NCI-H187 treated with DMSO at 0.1 percent for 48 hours (cell line): ENCODE measurements at places on chromosomes 3 and 15.
A peak's percentile ranks its signal among the peaks of the same experiment; 100 is the strongest.

DNA sequence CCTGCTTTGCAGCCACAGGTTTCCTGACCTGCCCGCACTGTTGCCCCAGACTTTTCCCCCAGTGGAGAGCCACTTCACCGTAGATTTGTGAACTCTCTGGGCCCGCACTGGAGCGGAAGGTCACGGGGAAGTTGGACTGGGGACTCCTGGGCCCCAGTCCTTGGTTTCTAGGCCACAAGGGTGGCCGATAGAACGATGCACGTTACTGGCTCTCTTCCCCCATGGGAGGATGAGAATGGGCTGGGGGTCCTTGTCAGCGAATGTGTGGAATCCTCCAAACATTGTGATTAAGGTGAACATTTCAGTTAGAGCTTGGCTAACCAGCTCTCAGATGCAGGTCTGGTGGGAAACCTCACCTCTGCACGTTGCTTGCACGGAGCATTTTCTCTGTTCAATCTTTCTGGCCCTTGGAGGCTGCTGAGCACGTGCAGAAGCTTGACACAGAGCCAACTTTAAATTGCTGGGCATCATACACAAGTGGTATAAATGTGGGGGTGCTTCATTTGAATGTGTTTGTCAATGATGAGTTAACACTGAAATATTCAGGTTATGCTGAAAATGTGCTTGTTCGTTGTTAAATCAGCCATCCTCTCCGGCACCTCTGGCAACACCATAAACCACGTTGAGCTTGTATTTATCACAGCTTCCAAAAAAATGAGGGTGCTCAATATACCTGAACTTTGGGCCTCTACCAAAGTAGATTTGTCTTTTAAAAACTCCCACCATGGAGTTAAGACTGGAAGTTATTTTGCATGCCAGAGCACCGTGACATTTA lies 976 bp downstream of the DIS3L start:
- DNase-seq: no peak

DNA sequence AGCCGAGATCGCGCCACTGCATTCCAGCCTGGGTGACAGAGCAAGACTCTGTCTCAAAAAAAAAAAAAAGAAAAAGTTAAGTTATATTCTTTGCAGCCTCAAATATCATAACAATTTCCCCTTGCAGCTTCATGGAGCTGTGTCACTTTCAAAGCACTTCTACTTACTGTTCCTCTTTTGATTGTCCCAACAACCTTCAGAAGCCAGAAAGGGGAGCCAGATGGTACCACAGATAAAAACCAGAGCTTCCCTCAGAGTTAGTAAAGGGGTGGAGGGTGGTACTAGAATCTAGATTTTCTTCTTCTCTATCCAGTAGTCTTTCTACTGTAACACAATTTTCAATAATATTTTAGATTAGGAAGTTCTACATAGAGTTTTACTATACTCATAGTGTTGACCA lies 188.8 kb downstream of the TAFA4 start:
- no peak for DNase-seq

- DNase-seq: no peak
Measured at GRCh38 chr15:91054816-91055215, 32.4 kb upstream of the VPS33B start.

DNA sequence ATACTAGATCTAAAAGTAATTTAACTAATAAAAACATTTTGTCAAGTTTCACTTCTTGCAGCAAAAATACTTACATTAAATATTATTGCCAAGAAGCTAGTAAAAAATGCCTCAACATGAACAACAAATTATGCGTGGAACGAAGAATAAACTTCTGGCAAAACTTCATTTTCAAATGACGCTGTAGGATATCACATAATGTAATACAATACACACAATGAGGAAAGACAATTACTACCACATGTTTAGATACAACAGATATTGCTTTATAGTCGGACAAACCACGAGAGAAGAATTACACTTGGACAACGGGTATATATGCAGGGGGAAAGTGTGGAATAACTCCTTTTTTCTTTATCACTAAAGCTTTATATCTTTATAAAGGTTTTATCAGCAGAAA lies 21.6 kb downstream of the P3H2 start:
- no peak for DNase-seq

- no peak for DNase-seq
Measured at GRCh38 chr3:104738271-104738670, 628.4 kb upstream of the ALCAM start.

GRCh38 chr3:114622001-114622400 lies 328.2 kb downstream of the TIGIT start:
- DNase-seq: no peak

DNA sequence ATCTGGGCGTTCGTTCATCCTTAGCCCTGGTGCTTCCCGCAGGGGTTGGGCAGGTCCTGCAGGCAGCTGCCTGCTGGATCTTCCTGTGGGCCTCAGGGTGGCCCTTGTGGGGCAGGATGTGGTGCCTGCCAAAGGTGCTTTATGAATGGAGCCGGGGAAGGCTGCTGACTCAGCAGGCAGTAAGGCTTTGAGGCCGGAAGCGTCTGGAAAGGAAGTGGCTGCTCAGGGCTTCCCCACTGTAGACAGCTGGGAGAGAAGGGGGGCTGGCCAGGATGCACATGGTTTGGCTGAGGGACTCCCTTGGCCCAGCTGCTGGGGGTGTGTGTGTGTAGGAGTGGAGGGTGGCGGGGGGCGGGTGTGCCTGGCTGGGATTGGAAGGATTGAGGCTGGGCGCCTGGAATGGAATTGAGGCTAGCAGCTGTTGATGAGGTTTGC lies 12.9 kb downstream of the CD276 start:
- DNase-seq: no peak

- DNase-seq: no peak
Measured at GRCh38 chr3:127256733-127257271, 31.0 kb downstream of the PRR20G start.

- no peak for DNase-seq
Measured at GRCh38 chr3:105593315-105593714, 226.6 kb downstream of the ALCAM start.

GRCh38 chr15:49718846-49719245 lies 98.0 kb downstream of the DTWD1 start:
- DNase-seq: no peak

DNA sequence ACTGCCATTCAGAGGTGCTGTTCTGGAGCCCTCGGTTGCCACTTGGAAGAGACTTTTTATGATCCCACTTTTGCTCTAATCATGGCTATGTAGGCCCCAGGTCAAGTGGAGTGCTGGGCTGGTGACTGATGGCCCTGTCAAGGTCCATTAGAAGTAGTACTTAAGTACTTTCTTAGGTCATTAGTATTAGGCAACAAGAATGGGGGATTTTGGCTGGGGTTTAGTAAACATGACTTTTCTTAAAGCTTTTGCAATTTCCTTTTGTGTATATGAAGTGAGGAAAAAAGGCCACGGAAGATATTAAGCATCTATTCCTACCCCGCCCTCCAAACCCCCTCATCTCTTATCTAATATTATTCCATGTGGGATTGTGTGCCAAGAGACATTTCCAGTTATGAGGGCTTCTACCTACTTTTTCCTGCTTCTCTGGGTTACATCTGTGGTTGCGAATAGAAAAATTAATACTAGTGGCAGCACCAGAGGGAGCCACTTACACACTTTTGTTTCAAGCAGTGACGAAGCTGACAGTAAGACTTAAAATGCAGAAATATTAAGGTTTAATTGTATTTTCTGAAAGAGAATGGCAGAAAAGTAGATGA lies 13.9 kb downstream of the NLGN1 start:
- DNase-seq: no peak

DNA sequence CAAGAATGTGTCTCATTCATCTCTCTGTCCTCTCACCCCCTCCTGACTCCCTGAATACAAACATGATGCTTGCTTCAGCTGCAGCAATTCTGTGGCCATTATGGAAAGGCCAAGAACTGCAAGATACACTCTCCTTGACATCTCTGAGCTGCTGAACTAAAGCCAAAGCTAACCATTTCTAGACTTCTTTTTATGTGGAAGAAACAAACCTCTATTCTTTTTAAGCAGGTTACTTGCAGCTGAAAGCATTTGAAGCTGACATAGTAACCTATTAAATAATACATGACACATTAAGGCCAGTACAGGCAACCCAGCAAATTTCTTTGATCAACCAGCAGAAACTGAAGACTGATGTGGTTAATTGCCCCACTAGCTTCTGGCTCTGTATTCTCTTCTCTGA lies 17.5 kb downstream of the FHIT start:
- DNase-seq: no peak

GRCh38 chr3:158801201-158801600 lies 653 bp upstream of the MFSD1 start:
- DNase-seq: no peak

DNA sequence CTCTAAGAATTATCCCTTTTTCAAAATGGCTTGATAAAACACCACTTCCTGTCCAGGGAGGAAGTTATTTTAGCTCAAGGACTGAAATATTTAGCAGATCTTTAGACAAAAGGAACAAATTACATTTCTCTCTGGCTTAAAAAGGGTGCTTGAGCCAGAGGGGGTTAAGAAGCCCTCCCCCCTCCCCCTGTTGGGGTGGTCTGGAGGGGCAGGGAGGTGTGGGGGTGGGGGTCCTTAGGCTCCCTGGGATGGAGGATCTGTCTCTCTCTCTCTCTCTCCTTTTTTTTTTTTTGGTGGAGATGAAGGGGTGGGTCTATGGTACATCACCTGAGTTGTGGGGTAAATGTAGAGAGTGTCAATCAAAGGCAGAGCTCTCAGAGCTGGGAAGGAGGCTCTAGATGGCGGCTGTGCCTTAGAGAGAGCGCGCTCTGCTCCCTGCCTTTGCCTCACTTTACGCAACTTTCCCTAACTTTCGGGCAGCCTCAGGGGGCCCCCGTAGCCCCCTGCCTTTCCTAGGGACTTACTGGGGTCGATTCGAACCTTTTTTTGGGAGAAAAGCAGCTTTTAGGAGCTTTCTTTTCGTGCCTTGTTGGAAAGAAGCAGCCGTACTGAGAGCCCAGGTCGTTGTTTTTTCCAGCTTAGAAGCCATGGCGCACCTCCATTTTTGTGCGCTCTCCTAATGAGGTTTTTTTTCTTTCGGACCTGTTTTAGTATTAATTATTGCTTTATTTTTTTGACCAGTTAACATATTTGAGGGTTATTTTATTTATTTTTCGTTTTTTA lies at the start of gene CHD2:
CHD2 (plus strand) TSS at position 377 of the 783 bp plus-strand sequence. CDS start 914 bp downstream, outside the sequence.
- peak; percentile 88 for DNase-seq

- DNase-seq: no peak
Measured at GRCh38 chr3:135897715-135898114, 67.8 kb upstream of the PPP2R3A start.

DNA sequence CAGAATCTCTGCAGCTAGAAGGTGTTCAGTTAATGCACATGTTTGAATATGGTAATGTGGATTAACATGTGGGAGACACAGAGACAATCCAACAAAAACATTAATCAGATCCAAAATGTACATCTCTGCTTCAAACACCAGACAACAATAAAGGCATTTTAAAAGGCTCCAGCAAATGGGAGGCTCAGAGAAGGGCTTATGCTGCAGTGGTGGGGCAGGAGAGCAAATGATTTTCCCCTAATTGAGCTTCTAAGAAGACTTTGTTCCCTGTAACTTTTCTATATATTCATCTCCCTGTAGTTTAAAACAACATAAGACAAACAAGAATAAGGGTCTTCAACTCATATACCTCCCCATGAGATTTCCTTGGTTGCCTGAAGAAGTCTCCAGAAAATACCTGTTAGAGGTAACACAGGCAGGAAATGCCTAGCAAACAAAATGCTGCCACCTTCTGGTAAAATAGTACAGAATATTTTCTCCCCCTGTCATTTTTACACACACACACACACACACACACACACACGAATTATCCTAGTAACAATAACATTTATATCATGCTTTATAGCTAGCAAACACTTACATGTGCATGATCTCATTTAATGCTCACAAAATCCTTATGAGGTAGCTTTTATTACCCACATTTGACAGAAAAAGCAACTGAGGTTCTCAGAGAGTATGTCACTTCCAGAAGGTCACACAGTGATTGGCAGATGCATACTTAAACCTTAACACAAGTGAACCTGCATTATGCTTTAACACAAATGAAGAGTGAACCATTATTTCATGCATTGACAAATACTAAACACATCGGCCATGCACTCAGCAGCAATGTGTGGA lies 123.4 kb upstream of the MB21D2 start:
- peak; percentile 4 for DNase-seq

DNA sequence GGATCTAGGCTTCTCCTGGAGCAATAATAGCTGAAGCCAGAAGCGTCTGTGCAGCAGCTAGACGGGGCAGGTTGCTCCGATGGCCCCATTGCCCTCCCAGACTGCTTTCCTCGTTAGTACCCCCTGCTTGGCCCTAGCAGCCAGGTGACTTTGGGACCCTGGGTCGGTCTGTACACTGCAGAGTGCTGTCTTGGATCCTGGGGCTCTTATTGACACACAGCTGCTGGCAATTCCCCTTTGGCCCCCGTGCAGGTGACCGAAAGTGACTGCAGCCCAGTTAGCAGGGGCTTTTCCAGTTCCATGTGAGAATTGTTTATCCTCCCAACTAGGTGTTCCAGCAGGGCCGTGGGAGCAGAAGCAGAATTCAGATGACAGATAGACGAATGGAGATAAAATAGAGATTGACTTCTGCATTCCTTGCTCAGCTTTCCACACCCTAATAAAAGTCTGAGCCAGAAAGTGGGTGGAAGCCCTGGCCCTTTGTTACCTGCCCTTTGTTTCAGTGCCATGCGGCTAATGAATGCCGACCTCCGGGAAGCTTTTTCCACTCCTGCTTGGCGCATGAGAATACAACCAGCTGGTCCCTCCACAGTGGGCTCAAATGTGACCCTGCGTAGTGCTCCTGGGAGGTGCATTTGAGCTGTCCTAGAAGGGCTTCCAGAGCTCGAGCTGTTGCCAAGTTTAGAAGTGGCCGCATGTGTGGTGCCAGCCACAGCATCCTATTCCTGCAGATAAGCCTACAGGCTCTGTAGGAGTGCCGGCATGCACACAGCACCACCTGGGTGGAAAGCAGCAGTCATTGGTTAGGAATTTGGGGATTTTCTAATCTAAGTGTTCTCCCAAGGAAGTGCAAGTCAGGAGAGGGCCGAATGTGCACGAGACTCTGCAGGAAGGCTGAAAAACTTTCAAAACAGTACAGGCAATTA lies 94.4 kb downstream of the SLCO3A1 start:
- DNase-seq: no peak

DNA sequence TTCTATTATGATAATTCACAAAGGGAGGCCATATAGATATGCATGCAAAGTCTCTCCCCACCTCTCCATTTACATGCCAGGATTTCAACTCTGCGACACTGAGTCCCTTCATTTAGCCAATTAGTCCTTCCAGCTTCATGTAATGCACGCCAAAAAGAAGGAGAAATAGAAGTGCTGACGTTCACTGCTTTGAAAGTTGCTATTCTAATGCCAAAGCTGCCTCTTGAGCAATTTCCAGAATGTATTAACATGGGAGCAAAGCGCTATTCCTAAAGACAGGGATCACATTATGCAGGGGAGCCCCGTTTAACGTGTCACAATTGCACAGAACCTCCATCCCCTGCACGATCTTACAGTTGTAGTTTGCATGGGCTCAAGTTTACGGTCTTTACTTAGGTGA lies 130.5 kb downstream of the TIGIT start:
- DNase-seq: no peak
